Astrocyte of the spinal cord (primary cell): ENCODE measurements at places on chromosomes 4 and X.

DNA sequence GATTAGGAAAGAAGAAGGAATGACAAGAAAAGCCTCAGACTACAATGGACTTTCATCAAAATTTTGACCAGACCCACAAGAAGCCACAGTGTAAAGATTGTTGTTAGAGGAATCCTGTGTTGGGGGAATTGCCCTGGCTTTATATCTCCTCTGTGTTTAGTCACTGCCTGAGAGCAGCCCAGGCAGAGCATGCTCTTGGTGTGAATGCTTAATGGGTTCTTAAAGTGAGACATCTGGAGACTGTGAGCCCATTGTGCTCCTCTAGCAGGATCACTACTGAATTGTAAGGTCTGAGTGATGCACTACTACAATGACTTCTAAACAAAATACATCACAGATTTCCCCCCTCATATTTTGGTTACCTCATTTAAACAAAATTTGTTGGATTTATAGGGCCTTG, 1860.5 kb upstream of the ADGRL3 start:
- no peak for DNase-seq

GRCh38 chr4:170773709-170774273, 684.0 kb upstream of the AADAT start:
- no peak for DNase-seq

- no peak for DNase-seq
Observed at GRCh38 chrX:15465896-15466651, 27.1 kb downstream of the PIR start.

GRCh38 chrX:56833626-56834025, 104.6 kb downstream of the NBDY start:
- DNase-seq, result no peak

- DNase-seq, result peak; percentile 65
Observed at GRCh38 chr4:53185869-53186585, 179.8 kb downstream of the SCFD2 start.

- DNase-seq, result no peak
Observed at GRCh38 chr4:121778991-121779628, 14.1 kb upstream of the SMIM43 start.

- peak; percentile 30 for DNase-seq
Observed at GRCh38 chrX:42680666-42681065, 97.3 kb downstream of the PPP1R2C start.

- no peak for DNase-seq
Observed at GRCh38 chr4:123867910-123868587, 471.5 kb downstream of the SPRY1 start.

GRCh38 chr4:38872620-38873019, 5.0 kb downstream of the FAM114A1 start:
- peak; percentile 32 for DNase-seq

- peak; percentile 66 for DNase-seq
Observed at GRCh38 chr4:168550064-168550766, 53.4 kb downstream of the PALLD start.

- DNase-seq, result peak; percentile 87
Observed at GRCh38 chr4:138669479-138670315, 345.9 kb upstream of the NOCT start.

- no peak for DNase-seq
Observed at GRCh38 chr4:130147641-130148040, 1051.7 kb downstream of the C4orf33 start.

DNA sequence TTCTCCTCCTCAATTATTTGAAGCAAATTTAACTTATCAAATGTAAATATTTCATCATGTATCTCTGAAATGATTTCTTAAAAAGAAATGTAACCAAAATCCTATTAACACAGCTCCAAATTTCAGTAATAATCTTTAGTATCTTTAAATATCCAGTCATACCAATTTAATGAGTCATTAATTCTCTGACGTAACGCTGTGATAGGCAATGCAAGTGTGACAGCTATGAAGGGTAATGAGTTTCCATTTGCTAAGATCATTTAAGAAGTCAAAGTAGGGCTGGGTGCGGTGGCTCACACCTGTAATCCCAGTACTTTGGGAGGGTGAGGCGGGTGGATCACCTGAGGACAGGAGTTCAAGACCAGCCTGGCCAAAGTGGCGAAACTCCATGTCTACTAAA, 15.6 kb downstream of the RPS3A start:
- DNase-seq, result peak; percentile 17

DNA sequence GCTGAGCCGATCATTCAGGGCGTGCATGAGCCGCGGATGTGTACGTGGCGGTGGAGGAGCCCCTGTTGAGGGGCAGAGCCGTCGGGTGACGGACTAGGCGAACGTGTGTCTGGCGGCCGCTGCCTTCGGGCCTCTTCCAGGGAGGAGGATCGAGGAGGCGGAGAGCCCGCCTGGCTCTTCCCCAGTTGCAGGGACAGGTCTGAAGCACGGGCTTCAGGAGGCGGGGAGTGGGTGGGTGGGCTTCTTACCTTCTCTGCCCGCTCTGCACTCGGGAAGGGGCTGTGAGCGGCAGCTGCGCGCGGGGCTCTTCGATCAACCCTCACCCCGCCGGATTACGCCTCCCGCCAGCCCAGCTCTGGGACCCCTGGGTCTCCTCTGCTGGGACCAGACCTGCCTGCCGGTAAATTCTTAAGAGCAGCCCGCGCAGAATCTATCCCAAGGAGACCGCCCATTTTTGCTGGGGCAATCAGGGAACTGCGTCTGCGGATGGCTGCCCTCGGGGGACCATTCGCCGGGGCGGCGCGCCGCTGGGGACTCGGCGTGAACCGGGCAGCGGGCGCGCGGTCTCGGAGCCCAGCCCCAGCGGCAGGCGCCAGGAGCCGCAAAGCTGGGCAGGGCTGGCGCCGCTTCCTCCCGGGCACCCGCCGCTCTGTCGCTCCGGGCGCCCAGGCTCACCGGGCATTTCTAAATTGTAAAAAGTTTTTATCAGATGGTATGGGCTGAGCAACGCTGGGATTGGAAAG, 4.9 kb downstream of the PLAC8 start:
- peak; percentile 20 for DNase-seq
